GM13976 (cell line): ENCODE measurements at places on chromosomes 11 and 22.

- DNase-seq: no peak
Observed at GRCh38 chr11:7546324-7546791, 32.6 kb downstream of the PPFIBP2 start.

DNA sequence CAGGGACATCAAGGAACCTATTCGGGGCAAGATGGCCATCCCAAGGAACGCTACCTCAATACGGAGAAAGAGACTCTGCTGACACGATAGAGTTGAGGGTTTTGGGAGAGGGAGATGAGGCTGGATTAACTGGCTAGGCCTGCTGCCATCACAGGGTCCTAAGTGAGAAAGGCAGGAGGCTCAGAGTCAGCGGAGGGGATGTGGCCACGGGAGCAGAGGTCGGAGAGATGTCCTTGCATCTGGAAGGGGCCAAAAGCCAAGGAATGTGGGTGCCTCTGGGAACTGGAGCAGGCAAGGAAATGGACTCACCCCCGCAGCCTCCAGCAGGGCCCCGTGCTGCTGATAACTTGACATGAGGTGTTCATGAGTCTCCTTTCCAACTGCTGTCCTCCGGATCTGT lies 31.0 kb upstream of the RFPL3 start:
- DNase-seq: no peak

DNA sequence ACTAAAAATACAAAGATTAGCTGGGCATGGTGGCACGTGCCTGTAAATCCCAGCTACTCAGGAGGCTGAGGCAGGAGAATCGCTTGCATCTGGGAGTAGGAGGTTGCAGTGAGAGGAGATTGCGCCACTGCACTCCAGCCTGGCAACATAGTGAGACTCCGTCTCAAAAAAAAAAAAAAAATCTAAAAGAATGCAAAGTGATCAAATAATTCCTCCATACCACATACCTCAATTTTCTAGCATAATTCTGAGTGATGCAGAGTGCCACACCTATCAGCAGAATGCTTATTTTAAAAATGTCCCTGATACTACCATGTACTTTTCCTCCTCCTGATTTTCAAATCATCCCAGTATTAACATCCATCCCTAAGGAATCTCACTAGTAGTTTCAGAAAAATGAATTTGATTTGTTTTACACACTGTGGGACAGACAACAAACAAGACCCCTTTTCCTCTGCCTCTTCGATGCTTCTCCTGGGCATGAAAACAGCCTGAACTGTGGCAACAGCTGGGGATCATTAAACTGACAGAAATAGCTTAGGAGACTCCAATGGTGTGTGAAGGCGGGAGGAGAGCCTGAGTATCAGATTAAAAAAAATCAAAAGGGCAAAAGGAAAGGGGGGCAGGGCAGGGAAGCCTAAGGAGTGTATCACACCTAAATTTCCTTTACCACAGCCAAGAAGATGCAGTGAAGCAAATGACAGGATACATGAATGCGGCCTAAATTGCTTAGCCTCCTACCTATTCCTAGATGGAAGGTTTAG lies 114.7 kb downstream of the SGSM3 start:
- DNase-seq: no peak

GRCh38 chr22:20242393-20243175 lies 25.5 kb downstream of the RTN4R start:
- no peak for DNase-seq

GRCh38 chr22:30721741-30722140 lies 27.1 kb downstream of the OSBP2 start:
- no peak for DNase-seq

- peak; percentile 81 for DNase-seq
Observed at GRCh38 chr11:46237248-46238077, 40.0 kb upstream of the CREB3L1 start.

- no peak for DNase-seq
Observed at GRCh38 chr22:48407256-48407955, 1420.3 kb downstream of the BRD1 start.

DNA sequence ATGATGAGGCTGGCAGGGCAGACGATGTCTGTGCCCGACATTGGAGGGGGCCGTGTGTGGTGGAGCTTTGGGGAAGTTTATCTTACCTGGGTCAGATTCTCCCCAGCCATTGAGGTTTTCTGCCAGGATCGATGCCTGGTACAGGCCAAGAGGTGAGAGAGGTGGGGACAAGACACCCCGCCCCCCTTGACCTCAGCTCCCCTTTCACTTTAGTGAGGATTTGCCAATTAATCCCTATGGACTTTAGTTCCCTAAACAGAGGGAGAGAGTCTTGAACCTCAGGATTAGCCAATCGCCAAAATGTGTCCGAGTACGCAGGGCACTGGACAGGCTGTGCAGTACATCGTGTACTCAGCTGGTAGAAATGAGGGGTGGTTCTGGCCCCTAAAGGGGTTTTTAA lies 541 bp downstream of the HORMAD2 start:
- DNase-seq: no peak

- DNase-seq: no peak
Observed at GRCh38 chr11:44113018-44113417, 17.5 kb downstream of the EXT2 start.

DNA sequence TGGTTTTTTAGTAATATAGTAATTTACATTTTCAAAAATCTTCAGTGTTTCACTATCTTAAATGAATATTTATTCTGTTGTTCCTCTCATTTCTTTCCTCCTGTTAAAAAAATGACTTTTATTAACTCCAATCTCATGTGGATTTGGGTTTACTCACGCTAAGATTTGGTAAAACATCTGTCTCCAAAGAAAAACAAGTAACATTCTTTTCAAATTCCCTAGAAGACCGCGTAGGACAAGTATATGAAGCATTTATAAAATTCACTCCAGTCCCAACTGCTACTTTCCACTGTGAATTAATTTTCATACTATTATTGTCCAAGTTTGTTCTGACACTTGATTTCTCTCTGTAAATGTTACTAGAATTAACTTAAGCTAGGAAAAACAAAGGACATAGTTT lies 26.2 kb downstream of the SBF2 start:
- DNase-seq: no peak

- no peak for DNase-seq
Observed at GRCh38 chr11:67270256-67271204, 4.3 kb downstream of the GRK2 start.

GRCh38 chr11:20258376-20258895 lies 98.2 kb upstream of the DBX1 start:
- DNase-seq: no peak

GRCh38 chr11:16788141-16789062 lies 50.0 kb downstream of the C11orf58 start:
- peak; percentile 82 for DNase-seq

DNA sequence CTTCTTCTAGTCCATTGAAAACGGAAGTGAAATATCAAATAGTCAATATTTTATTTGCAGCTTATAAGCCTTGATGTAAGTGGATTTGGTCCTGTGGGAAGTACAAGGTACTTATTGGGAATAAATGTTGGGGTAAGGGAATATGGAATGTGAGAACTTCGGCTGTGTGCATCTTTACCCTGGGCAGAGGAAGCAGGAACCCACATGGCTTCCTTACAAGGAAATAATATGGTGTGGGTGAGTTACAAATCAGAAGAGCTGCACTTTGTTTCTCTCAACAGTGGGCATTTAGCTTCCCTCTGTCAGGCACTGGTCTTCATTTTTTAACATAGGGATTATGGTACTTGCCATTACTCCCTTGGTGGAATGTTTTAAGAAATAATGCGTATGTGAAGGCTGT lies 77.9 kb downstream of the SCN3B start:
- DNase-seq: no peak

DNA sequence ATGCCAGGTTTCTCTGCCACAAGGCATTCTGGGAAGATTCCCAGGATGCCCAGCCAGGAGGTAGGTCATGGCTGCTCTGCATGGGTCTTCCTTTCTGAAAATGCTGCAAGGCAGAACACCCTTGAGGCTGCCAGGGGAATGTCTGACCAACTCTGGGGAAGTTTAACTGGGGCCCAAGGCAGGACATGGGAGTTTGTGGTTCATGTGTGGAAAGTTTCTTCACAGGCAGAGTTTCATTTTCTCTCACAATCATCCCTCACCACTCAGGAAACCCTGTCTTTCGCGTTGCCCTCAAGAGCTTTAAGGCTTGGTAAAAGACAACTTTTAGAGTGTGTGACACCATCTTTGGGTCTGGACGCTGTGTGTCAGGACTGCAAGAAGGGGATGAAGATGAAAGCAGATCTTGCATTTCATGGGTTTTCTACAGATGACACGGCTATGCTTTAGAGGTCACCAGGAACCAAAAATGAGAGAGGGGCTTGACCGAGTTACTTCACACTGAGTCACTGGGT lies 133.5 kb downstream of the CD44 start:
- peak; percentile 63 for DNase-seq

GRCh38 chr22:28867191-28867590 lies 16.2 kb upstream of the ZNRF3 start:
- DNase-seq: no peak

DNA sequence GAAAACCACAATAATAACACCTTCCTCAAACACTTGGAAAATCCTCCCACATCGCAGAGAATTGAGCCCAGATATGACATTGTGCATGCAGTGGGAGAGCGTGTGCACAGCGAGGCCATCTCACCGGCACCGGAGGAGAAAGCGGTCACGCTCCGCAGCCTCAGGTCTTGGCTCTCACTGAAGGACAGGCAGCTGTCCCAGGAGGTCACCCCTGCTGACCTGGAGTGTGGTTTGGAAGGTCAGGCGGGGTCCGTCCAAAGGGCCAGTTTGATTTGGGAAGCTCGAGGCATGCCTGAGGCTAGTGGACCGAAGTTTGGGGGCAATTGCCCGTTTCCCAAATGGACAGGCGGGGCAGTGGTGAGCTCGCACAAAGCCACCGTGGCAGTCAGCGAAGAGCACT lies 86.7 kb downstream of the KIAA1671 start:
- no peak for DNase-seq

DNA sequence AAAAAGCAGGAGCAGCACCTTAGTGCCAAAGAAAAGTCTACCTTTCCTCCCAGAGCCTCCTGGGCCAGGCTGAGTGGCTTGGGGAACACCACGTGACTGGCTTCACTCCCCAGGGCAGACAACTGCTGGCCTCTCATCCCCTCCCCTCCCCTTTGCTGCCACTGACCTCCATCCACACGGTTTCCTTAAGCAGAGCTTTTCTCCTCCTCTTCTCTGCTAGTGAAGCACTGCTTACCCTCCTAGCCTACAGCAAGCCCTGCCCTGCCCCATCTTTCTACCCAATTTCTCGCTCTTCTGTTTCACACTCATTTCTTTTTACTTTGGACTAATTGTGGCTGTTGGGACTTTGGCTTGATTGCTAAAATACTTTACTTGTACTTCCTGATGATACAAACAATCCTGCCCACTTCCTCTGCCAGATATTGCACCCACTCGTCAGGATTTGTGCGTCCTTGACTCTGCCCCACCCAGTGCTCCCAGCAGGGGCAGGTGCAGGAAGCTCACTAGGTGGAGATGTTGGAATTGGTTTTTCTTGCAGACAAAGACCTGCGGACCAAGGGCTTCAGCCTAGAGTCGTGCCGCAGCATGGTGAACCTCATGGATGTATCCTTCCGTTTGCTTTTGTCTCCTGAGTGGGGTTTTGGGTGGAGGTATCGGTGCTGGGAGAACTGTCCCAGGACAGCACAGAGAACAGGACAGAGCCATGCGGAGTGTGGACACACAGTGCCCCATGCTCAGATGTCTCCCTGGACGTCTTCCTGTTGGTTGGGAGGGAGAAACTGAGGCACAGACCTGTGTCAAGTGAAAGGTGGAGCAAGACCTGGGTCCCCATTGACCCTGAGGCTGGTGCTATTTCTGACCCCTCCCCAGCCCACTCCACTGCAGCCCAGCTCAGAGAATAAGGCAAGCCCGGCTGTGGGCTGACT lies 27.3 kb downstream of the CAPN1 start:
- DNase-seq: no peak

DNA sequence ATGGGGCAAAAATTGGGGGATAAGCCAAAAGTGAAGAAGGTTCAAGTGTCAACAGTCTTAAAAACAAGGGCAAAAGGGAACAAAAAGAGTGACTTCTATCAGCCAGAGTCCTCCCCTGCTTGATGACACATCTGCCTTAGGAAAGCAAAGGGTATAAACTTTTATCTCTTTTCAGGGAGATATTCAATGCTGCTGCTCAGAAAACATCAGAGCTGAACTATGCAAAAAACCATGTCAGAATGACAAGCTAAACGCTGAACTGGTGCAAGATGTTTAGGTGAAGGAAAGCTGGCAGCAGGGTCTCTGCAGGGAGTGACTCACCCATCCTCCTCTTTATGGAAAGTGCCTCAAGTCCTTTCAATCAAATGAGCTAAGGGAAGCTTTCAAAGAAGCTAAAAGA lies 24.7 kb downstream of the ALG9 start:
- no peak for DNase-seq

DNA sequence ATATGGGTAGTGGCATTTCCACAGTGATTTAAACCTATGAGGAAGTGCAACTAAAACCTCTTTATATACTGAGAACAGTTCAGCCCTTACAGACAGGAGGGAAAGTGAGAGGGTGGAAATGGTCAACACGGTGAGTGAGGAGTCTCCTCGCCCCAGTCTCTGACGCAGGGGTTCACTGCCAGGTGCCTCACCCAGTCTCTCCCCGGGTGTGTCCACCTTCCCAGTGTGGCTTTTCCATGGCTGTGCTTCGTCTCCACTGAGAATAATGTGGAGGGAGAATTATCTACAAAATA lies 116.6 kb upstream of the TOP3B start:
- DNase-seq: peak; percentile 60

- DNase-seq: no peak
Observed at GRCh38 chr11:69273571-69273970, 20.4 kb upstream of the MYEOV start.

DNA sequence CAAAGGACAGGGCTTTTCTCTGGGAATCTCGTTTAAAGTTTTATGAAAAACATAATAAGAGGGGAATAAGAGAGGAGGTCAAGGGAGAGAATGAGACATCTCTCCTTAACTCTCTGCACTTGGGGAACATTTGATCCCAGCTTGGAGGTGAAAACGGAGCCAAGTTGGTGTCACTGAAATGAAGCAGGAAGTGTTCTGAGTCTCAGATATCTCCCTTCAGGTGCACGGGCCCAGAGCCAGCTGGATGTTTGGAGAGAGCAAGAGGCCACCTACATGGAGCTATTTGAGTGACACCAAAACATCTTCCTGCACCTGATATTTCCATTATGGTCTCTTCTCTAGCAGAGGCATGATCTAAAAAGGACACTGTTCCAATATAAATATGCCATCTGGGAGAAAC lies 85.7 kb downstream of the BLID start:
- DNase-seq: no peak

- no peak for DNase-seq
Observed at GRCh38 chr11:15969701-15970329, 386.5 kb downstream of the SOX6 start.

DNA sequence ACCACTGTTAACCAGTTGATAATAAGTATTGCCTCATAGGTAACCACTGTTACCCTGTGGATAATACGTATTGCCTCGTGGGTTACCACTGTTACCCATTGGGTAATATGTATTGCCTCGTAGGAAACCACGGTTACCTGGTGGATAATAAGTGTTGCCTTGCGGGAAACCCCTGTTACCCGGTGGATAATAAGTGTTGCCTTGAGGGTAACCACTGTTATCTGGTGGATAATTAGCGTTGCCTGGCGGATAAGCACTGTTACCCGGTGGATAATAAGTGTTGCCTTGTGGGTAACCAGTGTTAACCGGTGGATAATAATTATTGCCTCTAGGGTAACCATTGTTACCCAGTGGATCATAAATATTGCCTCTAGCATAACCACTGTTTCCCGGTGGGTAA lies 27.3 kb upstream of the NXPE4 start:
- DNase-seq: no peak

- peak; percentile 20 for DNase-seq
Observed at GRCh38 chr22:22941831-22942510, 54.4 kb downstream of the IGLL5 start.
